NCI-H460 (cell line): ENCODE measurements at places on chromosomes 11 and 22. TPM values are rescaled to one million over a fixed set of nuclear protein-coding genes. Genes with fewer than 3 reads are reported as not detected.

The TMPRSS13 gene
- not detected in 2 replicates for total RNA-seq

The KCNK4 gene
- 0.10 TPM in 1 of 2 replicates, not detected in the other for total RNA-seq

The ZNF214 gene
- total RNA-seq = 1.4 and 2.9 TPM in 2 replicates

The BANF1 gene
- 53.6 and 64.3 TPM in 2 replicates for total RNA-seq

The OR5A1 gene
- not detected in 2 replicates for total RNA-seq

The SCGB2A2 gene
- total RNA-seq = not detected in 2 replicates

The BATF2 gene
- 1.6 TPM in 2 replicates for total RNA-seq

The ZNF70 gene
- 1.9 and 3.0 TPM in 2 replicates for total RNA-seq

The CNTN5 gene
- 0.26 and 0.32 TPM in 2 replicates for total RNA-seq

The TSKU gene
- 92.3 and 103 TPM in 2 replicates for total RNA-seq

The MRE11 gene
- 13.7 and 19.4 TPM in 2 replicates for total RNA-seq

GRCh38 chr11:78633516-78634310 lies 59.0 kb upstream of the NARS2 start:
- DNase-seq = no peak

DNA sequence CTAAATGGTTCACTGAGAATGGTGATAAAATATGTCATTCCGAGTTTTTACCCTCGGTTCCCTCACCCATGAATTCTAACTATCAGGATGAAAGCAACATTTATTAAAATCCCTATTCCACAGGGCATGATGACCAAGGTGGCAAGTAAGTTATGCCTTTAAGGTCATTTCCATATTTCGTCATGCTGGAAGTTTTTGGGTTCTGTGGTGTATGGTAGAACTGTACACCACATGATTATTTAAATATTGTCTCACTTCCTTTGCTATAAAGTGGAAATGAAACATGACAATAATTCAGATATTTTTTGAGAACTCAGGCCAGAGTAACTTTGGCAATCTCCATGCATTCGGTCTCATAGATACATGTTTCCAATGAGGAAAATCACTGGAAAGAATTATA lies 68.5 kb upstream of the CARD18 start:
- no peak for DNase-seq

GRCh38 chr22:20238536-20238900 lies 29.6 kb downstream of the RTN4R start:
- DNase-seq = peak; percentile 21

DNA sequence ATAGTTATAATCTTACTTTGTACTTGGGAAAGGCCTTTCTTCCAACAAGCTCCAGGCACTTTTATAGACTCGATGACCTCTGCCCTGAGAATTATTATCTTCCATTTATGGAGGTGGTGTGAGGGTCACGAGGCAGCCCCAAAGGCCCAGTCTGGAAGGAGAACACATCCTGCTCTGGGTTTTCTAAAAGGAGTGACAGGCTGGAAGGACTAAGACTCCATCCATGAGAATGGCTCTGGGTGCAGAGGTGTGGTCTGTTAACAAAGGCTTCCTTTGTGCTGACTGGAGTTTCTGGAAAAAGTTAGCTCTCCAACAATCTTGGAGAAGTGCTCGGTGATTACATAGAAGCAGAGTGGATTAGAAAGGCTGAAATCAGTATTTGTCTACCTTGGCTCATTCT lies 74.7 kb upstream of the SESN3 start:
- DNase-seq = no peak

GRCh38 chr11:66275396-66275795 lies 2.6 kb upstream of the CNIH2 start:
- no peak for DNase-seq

GRCh38 chr11:87030458-87031054 lies 7.2 kb upstream of the TMEM135 start:
- DNase-seq = no peak

- no peak for DNase-seq
Measured at GRCh38 chr11:115623021-115623451, 118.8 kb upstream of the CADM1 start.

DNA sequence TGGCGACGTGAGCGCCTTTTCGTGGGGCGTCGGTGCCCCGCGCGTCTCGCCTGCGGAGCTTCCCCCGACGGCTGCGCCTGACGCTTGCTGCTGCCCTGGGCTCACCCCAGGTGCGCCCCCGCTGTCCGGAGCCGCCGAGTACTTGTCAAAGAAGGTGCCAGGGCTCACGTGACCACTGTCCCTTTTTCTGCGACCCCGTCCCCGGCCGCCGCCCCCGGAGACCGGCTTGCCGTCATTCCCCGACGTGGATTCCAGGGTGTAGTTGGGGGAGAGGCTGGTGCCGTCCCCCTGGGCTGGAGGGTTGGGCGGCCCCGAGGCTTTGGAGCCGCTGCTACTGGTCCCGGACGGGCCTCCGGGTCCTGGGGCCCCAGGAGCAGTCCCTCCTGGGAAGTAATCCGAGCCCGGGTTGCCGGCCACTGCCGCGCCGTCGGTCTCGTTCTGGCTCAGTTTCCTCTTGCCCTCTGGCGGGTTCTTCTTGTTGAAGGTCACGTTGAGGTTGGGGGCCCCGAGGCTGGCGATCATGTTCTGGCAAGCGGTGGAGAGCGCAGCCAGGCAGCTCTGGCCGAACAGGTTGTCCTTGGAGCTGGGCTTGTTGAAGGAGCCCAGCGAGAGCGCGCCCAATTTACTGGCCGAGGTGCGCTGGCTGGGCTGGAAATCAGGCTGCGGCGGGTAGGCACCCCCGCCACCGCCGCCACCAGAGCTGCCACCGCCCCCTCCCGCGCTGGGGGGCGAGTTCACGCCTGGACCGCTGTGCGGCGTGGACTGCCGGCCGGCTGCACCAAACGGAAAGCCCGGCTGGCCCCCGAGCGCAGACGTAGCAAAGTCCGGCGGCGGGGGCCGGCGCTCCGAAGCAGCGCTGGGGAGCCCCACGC lies 3.8 kb downstream of the MN1 start:
- DNase-seq = no peak

DNA sequence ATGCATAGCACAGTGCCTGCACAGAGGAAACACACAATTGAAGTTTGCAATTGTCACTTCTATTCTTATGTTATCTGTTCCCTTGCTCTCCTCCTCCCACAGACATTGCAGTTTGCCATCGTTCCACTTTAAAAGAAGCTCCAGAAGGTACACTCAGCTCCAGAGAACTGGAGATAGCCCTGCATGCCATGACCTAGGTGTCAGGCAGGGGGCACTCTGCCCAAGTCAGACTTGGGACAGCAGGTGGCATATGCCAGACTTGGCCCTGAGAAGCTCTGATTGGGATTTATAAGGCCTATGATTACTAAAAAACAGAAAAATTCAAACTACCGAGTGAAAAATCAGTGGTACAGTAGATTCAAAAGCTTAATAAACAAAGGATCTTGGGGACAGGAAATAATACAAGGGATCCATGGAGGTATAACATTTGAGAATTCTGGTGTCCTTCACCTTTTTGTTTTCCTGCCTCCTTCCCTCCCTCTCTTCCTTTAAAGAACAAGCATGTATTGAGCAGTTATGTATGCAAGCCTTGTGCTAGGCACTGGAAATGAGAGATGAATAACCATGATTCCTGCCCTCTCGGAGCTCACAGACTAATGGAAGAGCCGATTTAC lies 40.0 kb downstream of the TENM4 start:
- DNase-seq = no peak

- DNase-seq = no peak
Measured at GRCh38 chr11:2002042-2002776, 4.6 kb upstream of the H19 start.

- DNase-seq = peak; percentile 25
Measured at GRCh38 chr22:24506802-24507438, 11.8 kb downstream of the UPB1 start.

DNA sequence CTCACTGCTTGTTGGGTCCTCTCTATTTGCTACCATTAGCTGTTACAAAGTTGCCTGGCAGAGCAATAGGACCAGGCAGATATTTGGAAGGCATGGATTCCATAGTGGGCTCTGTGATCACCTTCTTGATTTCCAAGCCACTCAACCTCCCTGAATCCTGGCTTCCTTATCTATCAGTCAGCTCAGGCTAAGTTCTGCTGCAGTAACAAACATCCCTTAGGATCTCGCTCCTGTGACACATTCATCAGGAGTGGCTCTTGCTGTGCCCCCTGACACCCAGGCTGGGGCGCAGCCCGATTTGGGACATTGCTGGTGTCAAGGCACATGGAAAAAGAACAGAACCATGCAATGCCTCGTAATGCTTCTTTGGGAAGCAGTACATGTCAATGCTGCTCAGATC lies 503.9 kb downstream of the TBC1D22A start:
- no peak for DNase-seq

- DNase-seq = no peak
Measured at GRCh38 chr22:50699756-50700386, 27.2 kb downstream of the SHANK3 start.

DNA sequence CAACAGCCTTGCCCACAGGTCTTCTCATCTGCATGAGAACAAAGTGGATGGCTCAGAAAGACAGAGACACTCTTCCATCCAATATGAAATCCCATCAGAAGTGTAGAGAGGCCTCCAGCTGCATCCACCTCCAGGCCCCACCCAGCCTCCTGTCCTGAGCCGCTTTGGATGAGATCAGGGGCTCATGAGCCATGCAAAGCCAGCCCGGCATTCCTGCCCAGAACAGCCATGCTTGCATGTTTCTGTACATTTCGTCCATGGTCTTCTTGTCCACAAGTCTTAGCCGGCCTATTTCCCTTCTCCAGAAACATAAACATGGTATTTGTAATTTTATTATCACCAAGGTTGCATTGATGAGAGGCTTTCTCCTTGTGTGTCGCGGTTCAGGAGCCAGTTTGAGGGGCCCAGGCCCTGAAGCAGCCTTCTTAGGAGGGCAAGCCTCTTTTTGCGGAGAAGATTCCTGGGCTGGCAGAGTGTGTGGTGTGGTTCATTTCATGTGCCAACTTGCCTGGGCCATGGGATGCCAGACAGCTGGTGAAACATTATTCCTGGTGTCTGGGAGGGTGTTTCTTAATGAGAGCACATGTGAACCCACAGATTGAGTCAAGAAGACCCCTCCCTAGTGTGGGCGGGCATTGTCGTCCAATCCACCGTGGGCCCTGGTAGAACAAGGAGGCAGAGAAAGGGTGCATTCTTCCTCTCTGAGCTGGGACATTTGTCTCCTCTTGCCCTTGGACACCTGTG lies 928.9 kb downstream of the TBC1D22A start:
- no peak for DNase-seq

- DNase-seq = no peak
Measured at GRCh38 chr11:29315275-29315674, 701.6 kb downstream of the KCNA4 start.

GRCh38 chr11:71144736-71145135 lies 107.6 kb downstream of the SHANK2 start:
- DNase-seq = no peak

DNA sequence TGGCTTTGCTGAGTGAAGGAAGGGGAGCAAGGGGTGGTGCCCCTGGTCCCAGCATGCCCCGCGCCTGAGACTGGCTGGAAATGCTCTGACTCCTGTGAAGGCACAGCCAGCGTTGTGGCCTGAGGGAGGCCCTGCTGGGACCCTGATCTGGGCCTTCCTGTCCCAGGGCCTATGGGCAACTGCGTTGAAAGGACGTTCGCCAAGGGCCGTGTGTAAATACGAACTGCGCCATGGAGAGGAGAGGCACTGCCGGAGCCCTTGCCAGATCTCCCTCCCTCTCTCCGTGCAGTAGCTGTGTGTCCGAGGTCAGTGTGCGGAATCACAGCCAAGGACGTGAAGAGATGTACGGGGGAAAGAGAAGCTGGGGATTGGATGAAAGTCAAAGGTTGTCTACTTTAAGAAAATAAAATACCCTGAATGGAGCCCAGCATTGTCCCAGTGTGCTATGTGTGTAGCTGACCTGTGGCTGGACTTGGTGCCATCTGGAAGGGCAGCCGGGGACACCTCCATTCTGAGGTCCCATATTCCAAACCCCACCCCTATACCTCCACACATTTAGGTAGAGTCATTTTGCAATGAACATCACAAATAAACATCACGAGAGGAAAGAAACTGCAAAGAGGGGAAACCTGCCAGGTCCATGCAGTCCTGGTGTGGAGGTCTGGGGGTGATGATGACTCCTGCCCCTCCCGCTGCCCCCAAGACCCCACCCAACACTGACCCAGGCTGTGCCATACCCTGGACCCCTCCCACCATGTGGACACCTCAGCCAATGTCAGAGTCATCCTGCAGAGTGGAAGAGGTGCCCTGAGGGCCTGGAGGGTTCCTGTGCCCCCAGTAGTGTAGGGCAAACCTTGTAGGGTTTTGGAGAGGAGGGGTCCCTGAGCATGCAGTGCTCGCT lies 16.9 kb downstream of the RSPH14 start:
- DNase-seq = no peak

GRCh38 chr22:44382116-44383038 lies 69.6 kb upstream of the SHISAL1 start:
- DNase-seq = no peak

DNA sequence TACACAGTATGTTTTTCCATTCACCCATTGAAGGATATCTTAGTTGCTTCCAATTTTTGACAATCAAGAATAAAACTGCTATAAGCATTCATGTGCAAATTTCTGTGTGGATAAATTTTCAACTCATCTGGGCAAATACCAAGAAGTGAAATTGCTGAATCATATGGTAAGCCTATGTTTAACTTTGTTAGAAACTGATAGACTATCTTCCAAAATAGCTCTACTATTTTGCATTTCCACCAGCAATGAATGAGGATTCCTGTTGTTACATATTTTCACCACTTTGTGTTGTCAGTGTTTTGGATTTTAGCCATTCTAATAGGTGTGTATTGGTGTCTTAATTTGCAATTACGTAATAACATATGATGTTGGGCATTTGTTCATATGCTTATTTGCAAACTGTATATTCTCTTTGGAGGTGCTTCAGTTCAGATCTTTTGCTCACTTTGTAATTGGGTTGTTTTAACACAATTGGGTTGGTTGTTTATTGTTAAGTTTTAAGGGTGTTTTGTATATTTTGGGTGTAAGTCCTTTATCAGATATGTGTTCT lies 49.2 kb upstream of the FAM181B start:
- no peak for DNase-seq

- DNase-seq = no peak
Measured at GRCh38 chr22:44024288-44024921, at the start of gene PARVB. TSS of gene PARVB (plus strand) at chr22:44024302. CDS start at chr22:44024340, 38 bp downstream.

- DNase-seq = no peak
Measured at GRCh38 chr22:29596408-29596807, 7.0 kb upstream of the NF2 start.
